ENCODE measurements at places on chromosomes 1 and 21.
A peak's percentile ranks its signal among the peaks of the same experiment; 100 is the strongest.

GRCh38 chr1:192866241-192866868 is 57.5 kb downstream of the RGS2 start:
- no peak for DNase-seq

DNA sequence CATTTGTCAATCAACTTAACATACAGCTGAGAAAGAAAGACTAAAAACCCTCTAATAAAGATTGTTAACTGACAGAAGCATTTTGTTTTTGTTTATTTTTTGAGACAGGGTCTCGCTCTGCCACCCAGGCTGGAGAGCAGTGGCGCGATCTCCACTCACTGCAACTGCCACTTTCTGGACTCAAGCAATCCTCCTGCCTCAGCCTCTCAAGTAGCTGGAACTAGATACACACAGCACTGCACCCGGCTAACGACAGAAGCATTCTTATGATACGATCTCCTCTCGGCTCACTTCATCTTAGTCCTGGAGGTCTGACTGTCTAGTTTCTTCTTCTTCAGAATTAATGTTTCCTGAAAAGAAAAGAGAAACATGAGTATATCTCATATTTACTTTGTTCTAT is 23.5 kb downstream of the RSPH1 start:
- no peak for DNase-seq

GRCh38 chr1:198121056-198121826 is 35.6 kb upstream of the NEK7 start:
- no peak for DNase-seq

DNA sequence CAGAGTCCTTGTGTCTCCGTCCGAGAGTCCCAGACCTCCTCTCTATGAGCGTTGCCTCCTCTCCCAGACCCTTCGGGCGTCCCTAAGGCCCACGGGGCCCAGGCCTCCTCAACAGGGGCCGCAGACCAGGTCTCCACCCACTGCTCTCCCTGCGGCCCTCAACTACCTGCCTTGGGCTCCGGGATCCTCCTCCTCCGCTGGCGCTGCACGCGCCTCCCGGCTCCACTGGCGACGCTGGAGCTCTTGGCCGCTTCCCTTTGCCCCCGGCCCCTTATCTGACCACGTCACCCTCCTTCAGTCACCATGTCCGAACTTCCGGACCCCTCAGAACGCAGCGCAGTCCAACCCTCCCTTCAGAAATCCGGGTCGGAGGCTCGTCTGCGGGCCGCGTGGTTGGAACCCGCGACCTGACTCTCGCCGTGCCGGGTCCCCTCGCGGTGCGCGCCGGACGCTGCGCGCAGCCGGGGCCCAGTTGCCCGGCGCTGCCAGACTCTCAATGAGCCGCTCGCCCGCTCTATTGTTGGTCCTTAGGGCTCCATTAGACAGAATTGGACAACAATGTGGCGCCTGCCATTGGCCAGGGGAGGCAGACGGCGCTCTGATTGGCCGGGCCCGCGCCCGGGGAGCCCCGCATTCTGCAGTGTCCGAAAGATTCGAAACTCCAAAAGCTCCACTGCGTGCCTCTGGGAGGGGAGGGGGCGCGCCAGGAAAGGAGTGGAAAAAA is at the start of gene DMRTA2:
Gene DMRTA2 (minus strand): TSS at position 498 of the 724 bp plus-strand sequence. CDS start 1,907 bp downstream, outside the sequence.
- no peak for DNase-seq

- peak; percentile 44 for DNase-seq
Measured at GRCh38 chr1:159826441-159827101, at the start of gene SLAMF8. Gene SLAMF8, plus strand, starts transcription at chr1:159826873. Its CDS starts 26 bp downstream, at chr1:159826899.

GRCh38 chr1:15056515-15057285 is 96.8 kb upstream of the TMEM51 start:
- no peak for DNase-seq

- no peak for DNase-seq
Measured at GRCh38 chr1:183034682-183035081, 11.5 kb downstream of the LAMC1 start.

DNA sequence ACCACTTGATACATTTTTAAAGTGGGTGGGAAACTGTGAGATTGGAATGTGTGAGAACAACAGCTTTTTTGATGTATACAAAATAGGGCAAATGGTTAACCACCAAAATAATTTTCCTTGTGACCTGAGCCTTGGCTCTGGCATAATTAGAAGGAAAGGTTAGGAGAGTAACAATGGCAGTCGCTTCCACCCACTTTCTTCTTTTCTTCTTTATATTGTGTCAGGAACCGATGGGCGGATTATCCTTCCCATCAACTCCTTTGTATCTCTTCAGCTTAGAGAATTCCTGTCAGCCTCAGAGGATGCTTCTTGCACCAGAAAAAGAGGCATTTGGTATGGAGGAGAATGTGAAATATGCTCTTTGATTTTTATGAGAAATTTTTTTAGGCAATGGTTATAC is 90.6 kb downstream of the SDCCAG8 start:
- DNase-seq, result no peak

DNA sequence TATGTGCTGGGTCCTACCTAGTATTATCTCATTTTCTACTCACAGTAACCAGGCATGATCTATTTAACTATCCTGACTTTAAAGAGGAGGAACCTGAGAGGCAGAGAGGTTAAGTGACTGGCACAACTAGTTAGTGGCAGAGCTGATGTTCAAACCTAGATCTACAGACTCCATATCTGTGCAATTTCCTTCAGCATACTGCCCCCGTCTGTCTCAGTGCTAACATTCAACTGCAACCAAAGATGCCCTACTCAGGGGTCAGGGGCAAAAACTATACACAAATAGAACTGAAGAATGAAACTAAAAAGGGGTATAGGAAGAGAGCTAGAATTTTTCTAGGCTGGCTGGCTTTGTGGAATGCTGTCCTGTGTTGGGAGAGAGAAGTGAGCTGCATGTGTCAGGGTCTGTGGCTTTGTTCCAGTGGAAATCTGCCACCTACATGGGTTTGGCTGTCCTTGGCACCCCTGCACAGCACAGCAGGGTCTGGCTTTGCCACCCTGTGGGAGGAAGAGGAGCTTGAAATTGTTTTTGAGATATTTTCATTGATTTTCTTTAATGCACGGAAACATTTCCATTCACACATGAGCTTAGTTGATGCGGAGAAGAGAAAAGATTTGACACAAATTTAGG is 368.5 kb downstream of the RPS6KC1 start:
- DNase-seq, result no peak

- DNase-seq, result no peak
Measured at GRCh38 chr1:215744419-215744818, 177.3 kb downstream of the KCTD3 start.

GRCh38 chr1:53902235-53903138 is 8.5 kb downstream of the DIO1 start:
- DNase-seq, result no peak

GRCh38 chr1:160169553-160170399 is 18.4 kb downstream of the ATP1A4 start:
- DNase-seq, result no peak

GRCh38 chr1:180892675-180893074 is 20.0 kb upstream of the KIAA1614 start:
- DNase-seq, result no peak

DNA sequence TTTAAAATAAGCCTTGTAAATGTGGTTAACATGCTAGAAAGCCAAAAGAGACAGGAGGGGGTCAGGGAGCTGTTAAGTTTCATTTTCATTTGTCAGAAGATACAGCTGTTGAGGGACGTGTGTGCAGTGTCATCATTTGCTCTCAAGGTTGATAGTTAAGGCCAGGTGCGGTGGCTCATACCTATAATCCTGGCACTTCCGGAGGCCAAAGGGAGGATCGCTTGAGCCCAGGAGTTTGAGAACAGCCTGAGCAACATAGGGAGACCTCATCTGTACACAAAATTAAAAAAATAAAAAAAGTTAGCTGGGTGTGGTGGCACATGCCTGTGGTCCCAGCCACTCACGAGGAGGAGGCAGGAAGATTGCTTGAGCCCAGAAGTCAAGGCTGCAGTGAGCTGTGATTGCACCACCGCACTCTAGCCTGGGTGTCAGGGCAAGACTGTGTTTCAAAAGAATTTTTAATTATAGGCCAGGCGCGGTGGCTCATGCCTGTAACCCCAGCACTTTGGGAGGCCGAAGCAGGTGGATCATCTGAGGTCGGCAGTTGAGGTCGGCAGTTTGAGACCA is 22.7 kb downstream of the ZBTB8OS start:
- DNase-seq, result no peak

GRCh38 chr1:233368106-233368788 is 40.7 kb downstream of the MAP3K21 start:
- DNase-seq, result no peak

All from activated CD4-positive, CD25-positive, alpha-beta regulatory T cell treated with anti-CD3 and anti-CD28 coated beads, Interleukin-2, amount 50 U/mL, for 72 hours (primary cell).